ENCODE measurements at places on chromosomes 11 and 22.

DNA sequence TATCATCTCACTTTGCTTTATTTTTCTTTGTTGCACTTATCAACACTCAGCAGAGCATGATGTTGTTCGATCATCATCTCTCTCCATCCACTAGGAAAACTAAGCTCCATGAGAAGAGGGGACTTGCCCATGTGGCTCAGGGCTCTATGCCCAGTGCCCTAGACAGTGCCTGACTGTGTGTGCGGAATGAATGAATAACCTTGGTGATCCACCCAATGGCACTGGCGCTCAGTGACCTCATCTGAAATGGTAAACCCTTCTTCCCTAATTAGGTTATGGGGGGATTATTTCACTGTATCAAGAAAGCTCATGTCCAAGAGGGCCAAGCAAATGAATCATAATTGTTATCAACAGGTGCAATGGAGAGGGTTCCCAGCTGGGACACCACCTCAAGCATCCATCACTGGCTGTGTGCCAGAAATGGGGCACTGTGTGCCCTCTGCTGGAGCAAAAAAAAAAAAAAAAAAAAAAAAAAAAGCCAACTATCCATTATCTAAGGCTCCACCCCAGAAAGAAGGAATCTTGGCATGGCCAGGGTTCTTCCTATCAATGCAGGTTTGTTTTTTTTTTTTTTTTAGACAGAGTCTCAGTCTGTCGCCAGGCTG lies 172.6 kb downstream of the LARGE1 start:
- no peak for DNase-seq

DNA sequence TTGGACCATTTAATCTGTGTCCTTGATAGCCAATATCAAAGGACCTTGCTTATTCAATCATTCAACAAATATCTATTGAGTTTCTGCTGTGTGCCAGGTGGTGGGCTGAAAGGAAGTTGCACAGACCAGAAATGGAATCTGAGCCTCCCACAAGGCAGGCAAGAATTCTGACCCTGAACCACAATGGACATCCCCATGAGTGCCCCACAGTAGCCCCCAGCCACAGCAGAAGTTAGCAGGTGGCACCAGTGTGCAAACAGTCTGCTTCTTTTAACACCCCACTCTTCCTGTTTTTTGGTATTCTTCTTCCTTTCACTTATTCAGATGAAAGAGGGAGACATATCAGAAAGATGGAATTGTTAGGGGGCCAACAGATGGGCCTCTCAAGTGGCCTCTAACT lies 12.2 kb upstream of the SERPING1 start:
- no peak for DNase-seq

GRCh38 chr11:13105237-13105844 lies 96.2 kb downstream of the RASSF10 start:
- DNase-seq, result no peak

GRCh38 chr11:116043857-116044256 lies 539.6 kb upstream of the CADM1 start:
- DNase-seq, result no peak

GRCh38 chr11:61684870-61685616 lies 4.9 kb downstream of the DAGLA start:
- no peak for DNase-seq

DNA sequence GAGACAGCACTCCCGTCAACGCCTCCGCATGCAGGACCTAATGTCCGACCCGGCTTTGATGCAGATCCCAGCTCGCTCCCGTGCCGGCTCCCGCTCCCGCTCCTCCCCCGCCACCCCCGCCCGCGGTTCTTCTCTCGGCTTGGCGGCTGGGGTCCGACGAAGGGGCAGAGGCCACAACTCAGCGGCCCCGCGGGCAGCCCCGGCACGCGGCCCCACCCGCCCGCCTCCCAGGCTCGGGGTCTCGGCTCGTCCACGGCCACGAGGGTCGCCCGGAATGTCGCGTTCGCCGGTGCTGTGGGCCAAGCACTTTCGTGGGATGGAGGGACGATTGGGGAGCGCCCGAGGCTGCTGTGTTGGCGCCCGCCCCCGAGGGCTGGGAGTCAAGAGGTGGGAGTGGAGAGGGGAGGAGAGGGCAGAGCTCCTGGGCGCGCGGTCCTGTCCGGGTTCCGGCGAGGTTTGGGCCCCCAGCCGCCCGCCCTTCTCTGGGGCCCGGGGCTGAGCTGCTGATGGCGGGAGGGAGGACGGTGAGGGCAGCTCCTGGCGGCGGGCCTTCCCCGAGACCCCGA lies 5.3 kb upstream of the TBX1 start:
- DNase-seq, result no peak

DNA sequence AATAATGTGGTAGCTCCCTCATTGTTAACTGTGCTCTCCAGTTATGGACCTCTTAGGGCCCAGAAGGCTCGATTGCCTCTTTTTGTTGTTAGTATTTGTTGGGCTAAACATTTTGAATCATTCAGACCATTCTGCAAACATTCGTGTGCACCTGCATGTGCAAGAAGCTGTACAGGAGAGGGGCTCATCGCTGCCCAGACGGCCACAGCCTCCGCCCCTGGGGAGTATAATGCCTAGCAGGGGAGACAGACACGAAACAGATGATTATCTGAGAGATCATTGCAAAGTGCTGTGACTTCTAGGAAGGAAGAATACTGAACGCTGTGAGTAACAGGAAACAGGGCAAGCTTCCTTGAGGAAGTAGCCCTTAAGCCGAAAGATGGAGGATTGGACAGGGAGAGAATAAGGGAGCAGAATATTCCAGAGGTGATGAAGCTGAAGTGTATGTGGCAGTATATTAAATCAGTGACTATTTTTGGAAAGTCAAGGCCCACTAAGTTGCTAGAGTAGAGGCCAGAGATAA lies 123.3 kb upstream of the RASSF10 start:
- DNase-seq, result no peak

DNA sequence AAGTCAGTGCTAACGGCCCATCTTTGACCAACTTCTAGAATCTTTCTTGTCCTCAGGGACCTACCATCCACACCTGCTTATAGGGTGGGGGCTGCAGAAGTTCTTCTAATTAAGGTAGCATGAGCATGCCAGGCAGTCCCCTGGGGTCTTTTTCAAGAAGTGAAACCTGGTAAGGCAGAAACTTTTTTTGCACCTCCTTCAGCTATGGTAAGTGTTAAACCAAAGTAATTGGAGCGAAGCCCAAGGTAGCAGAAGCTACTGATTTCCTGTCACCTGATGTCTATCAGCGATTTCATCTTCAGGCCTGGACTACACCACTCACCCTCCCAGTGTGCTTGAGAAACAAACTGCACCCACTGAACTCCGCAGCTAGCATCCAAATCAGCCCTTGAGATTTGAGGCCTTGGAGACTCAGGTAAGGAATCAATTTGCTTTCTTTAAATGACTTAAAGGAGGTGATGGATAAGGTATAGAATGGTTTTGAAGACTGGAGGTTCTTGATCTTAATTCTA lies at the start of gene MS4A1:
Gene MS4A1, plus strand, starts transcription at position 317 of the 512 bp plus-strand sequence. CDS start 6,528 bp downstream, outside the sequence.
- DNase-seq, result no peak

DNA sequence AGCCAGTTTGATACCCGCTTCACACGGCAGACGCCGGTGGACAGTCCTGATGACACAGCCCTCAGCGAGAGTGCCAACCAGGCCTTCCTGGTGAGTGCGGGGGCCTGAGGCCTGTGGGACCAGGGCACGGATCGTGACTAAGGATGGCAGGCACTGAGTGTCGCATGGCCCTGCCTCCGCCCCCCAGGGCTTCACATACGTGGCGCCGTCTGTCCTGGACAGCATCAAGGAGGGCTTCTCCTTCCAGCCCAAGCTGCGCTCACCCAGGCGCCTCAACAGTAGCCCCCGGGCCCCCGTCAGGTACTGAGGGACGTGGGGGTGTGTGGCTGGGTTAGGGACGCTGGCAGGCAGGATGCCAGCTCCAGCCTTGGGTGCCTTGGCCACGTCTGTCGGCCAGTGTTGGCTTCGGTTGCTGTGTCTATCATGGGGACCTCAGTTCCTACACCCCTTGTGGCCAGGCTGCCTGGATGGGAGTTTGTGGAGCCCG lies 3.0 kb downstream of the PTPRCAP start:
- DNase-seq, result peak; percentile 38

DNA sequence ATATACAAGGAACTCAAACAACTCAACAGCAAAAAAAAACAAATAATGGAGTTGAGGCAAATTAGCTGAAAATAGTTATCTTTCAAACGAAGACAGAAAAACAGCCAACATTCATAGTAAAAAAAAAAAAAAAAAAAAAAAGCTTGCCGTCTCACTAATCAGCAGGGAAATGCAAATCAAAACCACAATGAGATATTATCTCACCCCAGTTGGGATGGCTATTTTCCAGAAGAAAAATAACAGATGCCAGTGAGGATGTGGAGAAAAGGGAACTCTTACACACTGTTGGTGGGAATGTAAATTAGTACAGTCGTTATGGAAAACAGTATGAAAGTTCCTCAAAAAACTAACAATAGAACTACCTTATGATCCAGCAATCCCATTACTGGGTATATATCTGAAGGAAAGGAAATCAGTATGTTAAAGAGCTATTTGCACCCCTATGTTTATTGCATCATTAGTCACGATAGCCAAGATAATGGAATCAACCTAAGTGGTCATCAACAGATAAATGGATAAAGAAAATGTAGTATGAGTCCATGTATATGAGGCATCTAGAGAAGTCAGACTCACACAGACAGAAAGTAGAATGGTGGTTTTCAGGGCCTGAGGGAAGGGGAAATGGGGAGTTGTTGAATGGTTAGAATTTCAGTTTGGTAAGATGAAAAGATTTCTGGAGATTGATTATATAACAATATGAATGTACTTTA lies 56.0 kb downstream of the USP35 start:
- DNase-seq, result no peak

All from immature natural killer cell (primary cell).